ENCODE measurements at places on chromosomes 6 and 20.

DNA sequence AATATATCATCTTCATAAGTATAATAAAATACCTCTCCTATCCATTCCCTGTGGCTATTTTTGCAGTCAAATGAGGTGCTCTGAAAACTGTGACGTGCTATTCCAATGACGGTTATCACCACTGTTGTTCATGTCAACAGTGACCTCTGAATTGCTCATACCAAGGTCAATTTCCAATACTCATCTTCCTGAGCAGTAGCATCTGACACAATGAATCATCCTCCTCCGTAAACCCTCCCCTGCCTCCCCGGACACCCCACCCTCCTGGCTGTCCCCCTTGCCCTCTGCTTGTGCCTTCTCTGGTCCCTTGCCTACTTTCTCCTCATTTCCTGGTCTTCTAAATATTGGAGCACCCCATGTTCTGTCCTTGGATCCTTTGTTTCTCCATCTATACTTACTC is 77.7 kb upstream of the SLC22A23 start:
- DNase-seq, result no peak

DNA sequence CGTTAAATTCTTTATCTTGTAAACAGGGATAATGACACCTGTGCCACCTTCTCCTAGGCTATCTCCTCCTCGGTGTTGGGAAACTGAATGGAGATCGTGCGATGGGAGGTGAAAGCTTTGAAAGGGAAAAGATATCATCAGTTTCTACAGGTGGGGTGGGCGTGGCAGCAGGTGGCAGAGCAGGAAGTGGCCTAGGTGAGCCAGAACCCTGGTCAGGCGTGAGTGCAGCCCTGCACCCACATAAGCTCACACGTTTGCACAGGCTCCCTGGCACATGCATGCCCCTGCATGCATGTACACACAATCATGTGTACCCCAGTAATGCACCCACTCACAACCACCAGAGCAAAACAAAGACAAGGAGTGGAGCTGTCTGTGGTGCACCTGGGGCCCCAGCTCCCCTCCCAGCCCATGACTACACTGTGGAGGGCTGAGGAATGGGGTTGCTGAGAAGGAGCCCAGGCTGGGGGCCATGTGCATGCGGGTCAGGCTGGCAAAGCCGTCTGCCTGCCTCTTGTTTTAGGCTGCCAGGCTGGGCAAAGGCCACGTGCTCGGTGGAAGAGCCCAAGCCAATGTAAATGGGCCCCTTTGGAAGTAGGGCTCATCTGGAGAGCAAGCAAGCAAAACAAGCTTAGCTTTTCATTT is 61.5 kb downstream of the TFAP2C start:
- DNase-seq, result no peak

DNA sequence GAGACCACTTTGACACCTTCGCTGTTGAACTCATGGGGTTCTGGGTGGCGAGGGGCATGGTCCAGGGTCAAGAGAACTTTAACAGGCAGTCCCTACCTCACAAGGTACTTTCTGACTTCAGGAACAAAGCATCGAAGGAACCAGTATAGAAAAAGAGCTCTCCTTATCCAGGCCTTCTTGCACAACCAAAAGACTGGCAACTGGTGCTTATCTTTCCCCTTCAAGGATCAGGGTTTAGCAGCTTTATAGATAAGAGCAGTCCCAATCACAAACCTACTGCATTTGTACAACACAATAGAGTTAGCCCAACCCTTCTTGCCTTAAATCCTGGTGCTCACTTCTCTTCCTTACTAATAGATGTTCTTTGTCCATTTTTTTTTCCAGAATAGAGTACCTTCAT is 116.3 kb downstream of the SNX5 start:
- no peak for DNase-seq

DNA sequence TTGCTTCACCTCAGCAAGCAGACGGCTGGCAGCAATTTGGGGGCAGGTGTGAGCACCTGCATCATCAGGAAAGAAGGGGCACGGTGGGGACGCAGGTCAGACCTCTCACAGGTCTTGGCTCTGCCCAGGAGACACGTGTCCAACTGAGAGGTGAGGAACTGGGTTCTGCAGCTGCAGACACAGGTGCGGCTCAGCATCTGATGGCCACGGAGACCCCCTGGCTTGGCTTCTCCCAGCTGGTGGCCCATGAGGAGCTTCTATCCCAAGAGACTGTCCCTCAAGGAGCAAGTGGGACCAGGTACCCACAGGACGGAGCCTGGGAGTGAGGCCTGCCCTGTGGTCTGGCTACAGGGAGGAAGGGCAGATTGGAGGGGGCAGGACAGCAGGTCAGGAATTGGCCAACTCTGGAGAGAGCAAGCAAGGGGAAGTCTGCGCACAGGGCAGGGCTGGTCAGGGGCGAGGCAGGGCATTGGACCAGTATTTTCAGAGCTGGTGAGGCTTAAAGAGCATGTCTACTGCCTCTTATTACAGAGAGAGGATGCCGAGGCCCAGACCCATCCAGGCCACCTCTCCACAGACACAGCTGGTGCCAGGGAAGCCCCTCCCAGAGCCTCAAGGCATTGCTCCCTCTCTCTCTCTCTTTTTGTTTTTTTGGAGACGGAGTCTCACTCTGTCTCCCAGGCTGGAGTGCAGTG is 4.2 kb downstream of the STMN3 start:
- DNase-seq, result no peak

DNA sequence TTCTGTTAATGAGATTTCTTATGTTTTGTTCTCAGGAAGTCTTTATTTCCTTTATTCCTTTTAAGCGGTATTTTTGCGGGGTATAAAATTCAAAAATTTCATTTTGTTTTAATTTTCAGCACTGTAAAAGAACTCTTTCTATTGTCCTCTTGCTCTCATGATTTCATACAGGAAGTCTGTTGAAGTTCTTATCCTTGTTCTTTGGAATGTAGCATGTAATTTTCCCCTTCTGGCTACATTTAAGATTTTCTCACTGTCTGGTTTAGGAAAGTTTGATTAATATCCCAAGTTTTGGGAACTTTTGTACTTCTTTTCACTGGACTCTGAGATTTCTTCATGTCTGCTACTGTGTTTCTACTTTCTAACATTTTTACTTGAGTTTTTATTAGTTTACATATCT is 581.4 kb upstream of the GJE1 start:
- DNase-seq, result no peak

DNA sequence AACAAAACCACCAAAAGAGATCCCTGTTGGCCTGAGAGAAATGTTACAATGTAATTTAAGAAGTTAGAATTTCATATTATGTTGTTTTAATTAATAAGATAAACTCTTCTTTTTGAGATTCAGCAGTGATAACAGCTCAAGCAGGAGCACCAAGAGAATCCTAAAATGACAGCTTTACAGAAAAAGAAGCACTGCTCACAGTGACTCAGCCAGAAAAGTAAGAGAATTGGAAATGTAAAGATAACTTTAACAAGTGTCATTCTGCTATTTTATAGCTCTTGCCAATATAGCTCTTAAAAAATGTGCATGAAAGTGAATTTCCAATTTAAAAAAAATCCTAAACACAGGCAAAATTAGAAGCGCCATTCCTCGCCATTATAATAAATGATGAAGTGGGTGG is 111.3 kb downstream of the UBE3D start:
- DNase-seq, result no peak
